Activated naive CD8-positive, alpha-beta T cell treated with anti-CD3 and anti-CD28 coated beads, Interleukin-2, amount 10 ng/mL, durations not matched to agents 7 days and 5 days (primary cell): ENCODE measurements at places on chromosomes 2 and 18.

GRCh38 chr18:57164401-57164800 lies 17.5 kb downstream of the BOD1L2 start:
- H3K4me1 ChIP-seq = no peaks in the 10 kb centered on the region
- peaks cover 2% of the 10 kb centered on the region for H3K27me3 ChIP-seq
- H3K4me3 ChIP-seq = no peak overlapping the region
- H3K36me3 ChIP-seq = no peaks in the 10 kb centered on the region

DNA sequence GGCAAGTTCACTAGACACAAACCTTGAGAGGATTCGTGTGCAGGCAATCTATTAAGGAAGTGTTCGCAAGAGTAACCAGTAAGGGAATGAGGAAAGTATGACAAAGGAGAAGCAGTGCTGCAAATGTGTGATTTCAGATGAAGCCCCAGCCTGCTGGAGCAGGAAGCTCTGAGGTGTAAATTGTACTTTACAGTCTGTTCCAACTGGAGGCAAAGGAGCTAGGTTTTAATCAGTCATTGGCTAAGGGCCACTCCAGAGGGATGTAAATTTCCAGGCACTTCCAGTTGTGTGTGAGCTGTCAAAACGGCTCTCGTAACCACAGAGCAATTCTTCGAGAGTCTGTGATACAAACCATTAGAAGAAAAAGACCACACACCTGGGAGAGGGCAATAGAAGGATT lies 359.5 kb upstream of the FAM98A start:
- no peaks in the 10 kb centered on the region for H3K4me1 ChIP-seq
- H3K27me3 ChIP-seq = no peaks in the 10 kb centered on the region
- no peak for DNase-seq
- no peak overlapping the region for H3K4me3 ChIP-seq
- H3K36me3 ChIP-seq = no peaks in the 10 kb centered on the region

GRCh38 chr2:174450021-174450816 lies 36.6 kb downstream of the GPR155 start:
- no peak for DNase-seq
- peaks cover 4% of the 10 kb centered on the region for H3K4me1 ChIP-seq
- H3K36me3 ChIP-seq = peaks cover 33% of the 10 kb centered on the region
- H3K27me3 ChIP-seq = no peaks in the 10 kb centered on the region
- no peak overlapping the region for H3K27ac ChIP-seq

DNA sequence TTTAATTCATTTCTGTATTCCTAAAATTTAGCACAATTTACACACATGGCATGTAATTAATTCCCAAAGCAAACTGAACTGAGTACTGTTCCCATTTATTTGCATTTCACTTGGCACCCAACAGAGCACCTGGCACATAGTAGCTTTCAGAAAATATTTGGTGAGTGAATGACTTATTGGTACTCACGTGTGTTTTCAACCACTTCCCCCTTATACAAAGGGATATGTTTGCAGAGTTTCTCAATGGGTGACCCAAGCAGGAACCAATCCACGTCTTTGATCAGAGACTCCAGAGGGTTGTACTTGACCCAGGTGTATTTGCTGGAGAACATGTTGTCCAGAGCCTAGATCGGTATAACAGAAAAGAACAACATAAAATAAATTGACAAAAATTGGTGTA lies 6.6 kb downstream of the GKN2 start:
- DNase-seq = no peak
- H3K27ac ChIP-seq = no peak overlapping the region
- H3K27me3 ChIP-seq = peaks cover 24% of the 10 kb centered on the region

DNA sequence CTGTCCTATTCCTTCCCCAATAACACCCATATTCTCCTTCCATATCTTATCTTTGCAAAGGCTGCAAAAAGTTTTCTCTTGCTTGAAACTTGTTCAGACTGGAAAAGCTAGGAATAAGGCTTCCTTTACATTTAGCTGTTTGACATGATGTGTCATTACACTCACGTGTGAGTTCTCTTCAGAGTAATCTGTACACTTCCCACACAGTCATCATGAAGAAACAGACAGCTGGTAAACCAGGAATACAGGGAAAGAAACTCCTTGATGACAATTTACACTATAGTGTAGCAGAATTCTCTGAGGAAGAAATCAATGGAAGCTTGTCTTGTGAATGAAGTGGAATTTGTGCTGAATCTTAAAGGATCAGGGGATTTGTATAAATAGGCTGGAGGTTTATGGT lies 628.6 kb upstream of the CDH2 start:
- H3K4me3 ChIP-seq = no peak overlapping the region
- H3K36me3 ChIP-seq = no peaks in the 10 kb centered on the region
- no peak for DNase-seq
- H3K27me3 ChIP-seq = no peaks in the 10 kb centered on the region
- H3K27ac ChIP-seq = no peak overlapping the region

- no peak overlapping the region for H3K27ac ChIP-seq
- no peak overlapping the region for H3K4me3 ChIP-seq
- H3K4me1 ChIP-seq = peaks cover 5% of the 10 kb centered on the region
- DNase-seq = no peak
- H3K36me3 ChIP-seq = no peaks in the 10 kb centered on the region
These were observed 2.7 kb downstream of the ZNF532 start for GRCh38 chr18:58867281-58867961.

DNA sequence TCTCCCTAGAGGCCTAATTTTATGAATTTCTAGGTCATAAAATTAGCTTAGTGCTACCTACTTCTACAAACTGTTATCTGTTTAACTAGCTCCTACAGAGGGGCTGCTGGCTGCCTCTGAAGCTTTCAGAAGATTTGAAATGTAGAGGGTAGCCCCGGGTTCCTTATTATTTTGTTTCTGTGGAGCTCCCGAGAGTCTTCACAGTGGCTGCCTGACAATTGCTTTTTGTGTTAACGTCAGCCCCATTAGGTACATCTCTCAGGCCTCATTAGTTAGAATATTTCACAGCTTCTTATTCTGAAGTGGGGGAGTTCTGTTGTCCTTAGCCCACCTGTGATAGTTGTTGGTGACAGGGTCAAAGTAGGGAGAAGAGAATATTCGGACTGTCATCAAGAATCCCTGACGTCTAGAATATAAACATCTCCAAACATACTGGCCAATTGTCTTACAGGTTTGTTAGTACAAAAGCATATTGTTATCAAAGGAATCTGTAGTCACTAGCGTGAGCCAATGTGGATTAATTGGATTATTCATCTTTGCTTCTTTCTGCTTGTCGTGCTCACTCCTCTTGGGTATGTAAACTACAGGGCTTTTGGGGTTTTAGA lies 77.5 kb downstream of the DIS3L2 start:
- peaks cover 10% of the 10 kb centered on the region for H3K4me1 ChIP-seq
- no peaks in the 10 kb centered on the region for H3K27me3 ChIP-seq
- no peak for DNase-seq
- no peak overlapping the region for H3K27ac ChIP-seq
- no peak overlapping the region for H3K4me3 ChIP-seq
- peaks cover 56% of the 10 kb centered on the region for H3K36me3 ChIP-seq

DNA sequence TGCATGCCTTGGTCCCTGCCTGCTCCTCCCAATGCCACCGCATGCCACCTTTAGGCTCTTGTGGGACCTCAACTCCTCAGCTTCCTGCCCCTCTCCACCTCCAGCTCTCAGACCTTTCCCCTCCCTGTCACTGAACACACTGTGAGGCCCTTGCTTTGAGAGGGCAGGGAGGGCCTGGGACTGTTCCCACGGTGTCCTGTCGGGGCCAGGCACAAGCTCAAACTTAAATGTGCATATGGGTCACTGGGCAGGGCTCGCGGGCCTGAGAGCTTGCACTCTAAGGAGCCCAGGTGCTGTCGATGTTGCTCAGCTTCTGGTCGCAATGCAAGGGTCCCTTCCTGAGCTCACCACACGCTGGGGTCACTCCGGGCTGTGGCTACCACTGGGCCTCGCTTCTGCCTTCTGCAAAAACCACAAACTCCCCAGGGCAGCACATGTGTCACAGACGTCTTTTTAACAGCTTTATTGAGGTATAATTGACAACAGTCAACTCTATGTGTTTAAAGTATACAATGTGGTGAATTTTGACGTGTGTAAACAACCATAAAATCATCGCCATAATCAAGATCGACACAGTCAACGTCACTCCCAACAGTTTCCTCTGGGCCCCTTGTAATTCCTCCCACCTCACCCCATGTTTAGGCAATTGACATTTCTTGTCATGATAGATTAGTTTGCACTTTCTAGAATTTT lies 11.9 kb upstream of the B3GNT7 start:
- no peaks in the 10 kb centered on the region for H3K4me1 ChIP-seq
- DNase-seq = no peak
- H3K27ac ChIP-seq = no peak overlapping the region
- H3K27me3 ChIP-seq = no peaks in the 10 kb centered on the region

- no peak overlapping the region for H3K4me3 ChIP-seq
- H3K36me3 ChIP-seq = no peaks in the 10 kb centered on the region
- DNase-seq = no peak
- no peaks in the 10 kb centered on the region for H3K27me3 ChIP-seq
These were observed 273.8 kb downstream of the CCDC102B start for GRCh38 chr18:69071680-69072079.

DNA sequence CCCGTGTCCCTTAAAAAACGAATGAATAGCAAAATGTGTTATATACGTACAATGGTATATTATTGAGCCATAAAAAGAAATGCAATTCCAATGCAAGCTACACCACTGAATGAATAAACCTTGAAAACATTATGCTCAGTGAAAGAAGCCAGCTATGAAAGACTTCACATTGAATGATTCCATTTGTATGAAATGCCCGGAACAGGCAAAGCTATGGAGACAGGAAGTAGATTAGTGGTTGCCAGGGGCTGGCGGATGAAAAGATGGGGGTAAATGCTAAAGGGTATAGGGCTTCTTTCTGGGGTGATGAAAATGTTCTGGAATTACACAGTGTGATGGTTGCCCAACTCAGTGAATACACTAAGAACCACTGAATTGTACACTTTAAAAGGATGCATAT lies 113.3 kb downstream of the NOL10 start:
- peaks cover 12% of the 10 kb centered on the region for H3K4me1 ChIP-seq
- peaks cover 21% of the 10 kb centered on the region for H3K36me3 ChIP-seq
- H3K4me3 ChIP-seq = no peak overlapping the region
- no peak overlapping the region for H3K27ac ChIP-seq
- DNase-seq = no peak

DNA sequence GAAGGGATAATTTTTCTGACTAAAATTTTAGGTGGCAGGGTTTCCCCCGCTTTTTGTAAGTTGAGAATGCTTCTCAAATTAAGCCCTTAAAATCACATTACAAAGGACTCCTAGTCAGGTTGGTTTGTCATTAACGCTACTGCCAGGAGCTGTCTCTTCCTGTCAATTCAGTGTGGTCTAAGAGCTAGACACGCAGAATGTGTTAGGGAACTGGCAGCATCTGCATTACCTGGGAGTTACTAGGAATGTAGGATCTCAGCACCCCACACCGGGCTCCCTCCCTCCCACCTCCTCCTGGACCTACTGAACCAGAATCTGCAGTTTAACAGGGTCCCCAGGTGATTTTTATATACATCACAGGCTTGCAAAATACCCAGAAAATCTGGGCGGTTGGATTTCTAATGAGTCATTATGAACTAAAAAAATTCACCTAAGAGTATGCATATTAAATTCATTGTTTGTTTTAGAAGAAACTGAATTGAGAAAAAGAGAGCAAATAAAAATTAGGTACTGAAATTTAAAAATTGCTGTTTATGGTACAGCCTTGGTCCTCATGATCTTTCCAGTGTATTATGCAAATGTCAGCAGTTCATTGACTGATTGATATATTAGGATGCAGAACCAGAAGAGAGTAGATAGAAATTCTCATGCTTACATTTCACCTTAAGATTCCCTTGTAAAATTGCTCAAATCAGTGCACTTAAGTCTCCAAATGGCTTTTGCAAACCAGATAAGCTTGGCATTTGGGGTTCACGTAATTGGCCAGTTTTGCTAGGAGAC lies 130.9 kb upstream of the ITGA6 start:
- no peak overlapping the region for H3K4me3 ChIP-seq
- H3K4me1 ChIP-seq = no peaks in the 10 kb centered on the region
- no peak for DNase-seq
- peaks cover 1% of the 10 kb centered on the region for H3K36me3 ChIP-seq
- H3K27me3 ChIP-seq = peaks cover 31% of the 10 kb centered on the region
- H3K27ac ChIP-seq = no peak overlapping the region

- no peak overlapping the region for H3K4me3 ChIP-seq
- no peak overlapping the region for H3K27ac ChIP-seq
- no peak for DNase-seq
- peaks cover 18% of the 10 kb centered on the region for H3K36me3 ChIP-seq
- H3K4me1 ChIP-seq = peaks cover 13% of the 10 kb centered on the region
These were observed 75.0 kb downstream of the CERS6 start for GRCh38 chr2:168530982-168531622.

- no peaks in the 10 kb centered on the region for H3K27me3 ChIP-seq
- no peak overlapping the region for H3K4me3 ChIP-seq
- no peak for DNase-seq
- H3K36me3 ChIP-seq = peaks cover 4% of the 10 kb centered on the region
- no peak overlapping the region for H3K27ac ChIP-seq
- peaks cover 1% of the 10 kb centered on the region for H3K4me1 ChIP-seq
These were observed 190.7 kb downstream of the WDR7 start for GRCh38 chr18:56841836-56842235.

GRCh38 chr2:85957256-85957655 lies 68.5 kb upstream of the ST3GAL5 start:
- H3K27ac ChIP-seq = no peak overlapping the region
- no peaks in the 10 kb centered on the region for H3K27me3 ChIP-seq
- DNase-seq = no peak
- H3K4me1 ChIP-seq = peaks cover 16% of the 10 kb centered on the region

- no peak for DNase-seq
- no peaks in the 10 kb centered on the region for H3K36me3 ChIP-seq
- no peak overlapping the region for H3K27ac ChIP-seq
- H3K4me1 ChIP-seq = no peaks in the 10 kb centered on the region
- no peaks in the 10 kb centered on the region for H3K27me3 ChIP-seq
- H3K4me3 ChIP-seq = no peak overlapping the region
These were observed 231.9 kb downstream of the RND3 start for GRCh38 chr2:150255528-150255927.

GRCh38 chr2:241033994-241034393 lies 35.6 kb downstream of the SNED1 start:
- peaks cover 2% of the 10 kb centered on the region for H3K27me3 ChIP-seq
- H3K4me1 ChIP-seq = peaks cover 8% of the 10 kb centered on the region
- no peak overlapping the region for H3K27ac ChIP-seq
- no peak for DNase-seq
- no peaks in the 10 kb centered on the region for H3K36me3 ChIP-seq

GRCh38 chr2:112706170-112706664 lies 14.6 kb upstream of the NT5DC4 start:
- peaks cover 50% of the 10 kb centered on the region for H3K27me3 ChIP-seq
- H3K4me1 ChIP-seq = peaks cover 37% of the 10 kb centered on the region
- peak overlapping the region; percentile 69 for H3K4me3 ChIP-seq
- H3K27ac ChIP-seq = peak overlapping the region; percentile 2

GRCh38 chr2:197210430-197210829 lies 100.2 kb downstream of the ANKRD44 start:
- H3K27me3 ChIP-seq = no peaks in the 10 kb centered on the region
- peak overlapping the region; percentile 68 for H3K4me3 ChIP-seq
- H3K36me3 ChIP-seq = peaks cover 10% of the 10 kb centered on the region
- peak overlapping the region; percentile 84 for H3K27ac ChIP-seq
- H3K4me1 ChIP-seq = peaks cover 92% of the 10 kb centered on the region
- no peak for DNase-seq

GRCh38 chr2:240946654-240947053 lies 40.5 kb downstream of the CROCC2 start:
- H3K4me3 ChIP-seq = no peak overlapping the region
- H3K27ac ChIP-seq = no peak overlapping the region
- no peaks in the 10 kb centered on the region for H3K36me3 ChIP-seq
- H3K27me3 ChIP-seq = peaks cover 12% of the 10 kb centered on the region
- H3K4me1 ChIP-seq = no peaks in the 10 kb centered on the region
